Midbrain (tissue), 1 donor: ENCODE measurements at places on chromosomes 1 and 21.

- no peak for DNase-seq
Measured at GRCh38 chr1:110853135-110853534, 19.8 kb upstream of the CD53 start.

GRCh38 chr1:202599669-202600431, 110.4 kb downstream of the SYT2 start:
- DNase-seq, result peak; percentile 29

GRCh38 chr1:169484101-169484500, 1.6 kb downstream of the SLC19A2 start:
- DNase-seq, result peak; percentile 34

DNA sequence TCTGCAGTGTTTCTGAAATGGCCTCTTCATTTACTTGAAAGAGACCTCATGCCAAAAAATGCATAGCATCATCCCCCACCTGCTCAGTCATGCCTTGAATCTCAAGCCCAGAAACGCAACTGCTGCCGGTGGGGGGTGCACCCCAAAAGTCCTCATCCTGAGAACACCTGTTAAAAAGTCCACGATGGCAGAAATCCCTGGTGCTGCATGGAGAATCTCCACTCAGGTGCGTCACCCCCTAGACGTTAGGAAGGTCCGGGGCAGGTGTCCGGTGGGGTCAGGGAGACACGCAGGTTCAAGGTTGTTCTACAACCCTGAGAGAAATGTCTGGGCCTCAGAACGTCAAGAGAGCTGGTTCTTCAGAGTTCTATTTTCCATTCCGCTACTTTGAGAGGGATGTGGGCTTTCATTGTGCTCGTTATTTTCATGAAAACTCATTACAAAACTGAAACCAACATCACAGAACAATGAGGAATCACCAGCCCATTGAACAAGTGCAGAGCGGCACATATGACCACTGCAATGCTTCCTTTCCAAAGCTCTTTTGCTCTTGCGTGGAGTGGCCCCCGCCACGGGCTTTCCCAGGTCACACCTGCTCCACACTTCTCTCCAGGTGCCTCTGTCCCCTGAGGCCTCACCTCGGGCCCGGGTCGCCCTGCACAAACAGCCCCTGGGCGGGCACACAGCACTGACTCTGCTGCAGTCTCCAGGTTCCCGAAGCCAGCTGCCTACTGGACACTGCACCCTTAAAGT, 201.9 kb downstream of the TOMM20 start:
- DNase-seq, result peak; percentile 9

- peak; percentile 55 for DNase-seq
Measured at GRCh38 chr1:2003541-2004131, at the start of gene CFAP74. Gene CFAP74, minus strand, starts transcription at chr1:2003786. Its CDS starts 12,830 bp downstream, at chr1:1990956.

DNA sequence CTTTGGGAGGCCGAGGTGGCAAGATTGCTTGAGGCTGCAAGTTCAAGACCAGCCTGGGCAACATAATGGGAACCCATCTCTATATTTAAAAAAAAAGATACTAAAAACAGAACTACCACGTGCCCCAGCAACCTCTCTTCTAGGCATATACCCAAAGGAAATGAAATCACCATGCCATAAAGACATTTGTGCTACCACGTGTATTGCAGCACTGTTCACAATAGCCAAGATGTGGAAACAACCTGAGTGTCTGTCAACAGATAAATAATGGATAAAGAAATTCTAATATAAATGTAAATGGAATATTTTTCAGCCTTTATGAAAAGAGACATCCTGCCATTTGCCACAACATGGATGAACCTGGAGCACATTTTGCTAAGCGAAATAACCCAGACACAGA, 128.6 kb downstream of the PCNX2 start:
- DNase-seq, result no peak

DNA sequence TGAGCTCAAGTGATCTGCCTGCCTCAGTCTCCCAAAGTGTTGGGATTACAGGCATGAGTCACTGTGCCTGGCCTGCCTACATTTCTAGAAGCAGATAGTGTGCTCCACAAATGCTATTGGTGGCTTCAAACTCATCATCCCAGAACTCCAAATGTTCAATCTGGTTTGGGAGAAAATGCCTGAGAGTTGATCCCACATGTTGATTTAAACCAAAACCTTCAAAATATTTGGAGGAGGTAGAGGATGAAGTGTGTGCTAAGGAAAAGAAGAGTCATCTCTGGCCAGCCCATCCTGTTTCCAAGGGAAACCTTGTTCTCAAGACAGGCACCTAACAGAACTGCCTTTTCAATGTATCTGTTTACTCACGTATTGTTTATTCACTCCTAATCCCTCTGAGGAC, 55.4 kb upstream of the GRHL3 start:
- no peak for DNase-seq

GRCh38 chr21:25607151-25608043, at the start of gene MRPL39:
Gene MRPL39, minus strand, starts transcription at chr21:25607481. Its CDS starts 6 bp downstream, at chr21:25607475.
- DNase-seq, result peak; percentile 88

- no peak for DNase-seq
Measured at GRCh38 chr1:33709783-33710718, 153.8 kb upstream of the HMGB4 start.

- DNase-seq, result no peak
Measured at GRCh38 chr1:248918131-248918530, 12.1 kb downstream of the PGBD2 start.

DNA sequence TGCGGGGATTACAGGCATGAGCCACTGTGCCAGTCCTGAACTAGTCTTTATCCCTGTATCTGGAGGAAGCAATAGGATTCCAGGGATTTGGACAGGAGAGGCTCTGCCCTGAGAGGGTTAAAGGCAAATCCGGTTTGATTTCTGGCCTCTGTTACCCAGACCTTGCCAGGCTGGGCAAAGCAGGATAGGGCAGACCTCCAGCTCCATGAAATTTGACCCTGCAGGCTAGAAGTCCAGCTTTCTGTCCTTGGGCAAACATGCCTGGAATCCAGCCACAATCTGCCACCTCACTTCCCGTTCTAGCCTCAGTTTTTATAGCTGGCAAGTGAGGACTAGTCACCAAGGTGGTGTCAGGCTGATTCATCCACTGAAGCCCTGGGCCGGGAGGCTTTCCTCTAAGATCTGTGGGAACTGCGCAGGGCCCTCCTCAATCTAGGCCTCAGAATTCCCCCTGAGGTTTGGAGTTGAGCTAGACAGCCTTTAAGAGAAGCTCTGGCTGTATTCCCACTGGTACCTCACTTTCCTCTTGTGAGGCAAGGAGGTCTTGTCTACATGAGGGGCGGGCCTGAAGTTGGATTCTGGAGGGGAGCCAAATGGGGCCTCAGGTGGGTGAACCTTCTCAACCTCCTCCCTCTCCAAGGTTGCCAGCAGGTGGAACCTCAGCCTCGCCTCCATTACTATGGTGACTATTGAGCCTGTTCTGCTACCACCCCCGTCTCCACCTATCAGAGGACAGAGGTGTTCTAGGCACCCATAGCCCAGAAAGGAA, 7.0 kb upstream of the P3R3URF start:
- no peak for DNase-seq

DNA sequence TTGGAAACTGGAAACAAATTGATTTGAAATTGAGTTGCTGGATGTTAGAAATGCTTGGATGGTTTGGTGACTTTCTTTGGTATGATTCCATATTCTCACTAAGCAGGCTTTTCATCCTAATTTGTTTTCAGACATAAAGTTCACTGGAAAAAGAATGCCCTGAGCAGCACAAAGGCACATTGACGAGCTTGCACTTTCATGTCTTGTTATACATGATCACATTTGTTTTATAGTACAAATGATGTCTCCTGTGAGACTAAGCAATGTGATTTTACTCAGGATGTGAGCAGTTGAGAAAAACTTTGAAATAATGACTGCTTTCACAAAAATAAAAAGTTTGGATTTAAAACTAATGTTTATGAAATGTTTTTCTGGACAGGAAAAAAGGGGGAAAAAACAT, 63.6 kb downstream of the KCNT2 start:
- no peak for DNase-seq

- no peak for DNase-seq
Measured at GRCh38 chr1:36818771-36819170, 215.5 kb downstream of the GRIK3 start.
